Cortex of kidney (tissue), 1 donor: ENCODE measurements at places on chromosomes 1 and 21.

GRCh38 chr1:21935891-21936365 is 1.2 kb downstream of the HSPG2 start:
- DNase-seq: no peak

- no peak for DNase-seq
Measured at GRCh38 chr1:12181568-12181967, 14.8 kb downstream of the TNFRSF1B start.

DNA sequence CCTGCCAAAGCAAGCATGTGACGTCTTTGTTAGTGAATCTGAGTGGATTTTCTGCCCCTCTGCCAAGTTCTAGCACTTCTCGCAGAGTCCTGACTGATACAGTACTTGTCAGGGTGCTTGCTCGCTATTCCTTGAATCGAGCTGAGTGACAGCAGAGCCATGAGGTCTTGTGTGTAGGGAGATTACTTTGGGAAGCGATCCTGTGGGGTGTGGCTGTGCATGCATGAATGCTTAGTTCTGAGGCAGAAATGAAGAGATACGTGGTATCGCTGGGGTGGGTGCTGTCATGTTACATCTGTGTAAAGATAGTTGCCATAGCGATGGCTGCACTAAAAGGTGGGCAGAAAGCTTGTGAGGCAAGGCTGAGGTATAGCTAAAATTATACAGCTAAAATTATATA is 19.3 kb upstream of the DNAJC28 start:
- no peak for DNase-seq

GRCh38 chr1:225565847-225566246 is 87.1 kb downstream of the ENAH start:
- no peak for DNase-seq

- no peak for DNase-seq
Measured at GRCh38 chr1:228267962-228268880, 60.4 kb downstream of the OBSCN start.

GRCh38 chr1:162822391-162823200 is 32.1 kb downstream of the HSD17B7 start:
- no peak for DNase-seq

- DNase-seq: no peak
Measured at GRCh38 chr1:113616156-113616555, 143.1 kb downstream of the PHTF1 start.

- DNase-seq: no peak
Measured at GRCh38 chr1:172882385-172882784, 168.4 kb downstream of the TNFSF18 start.

DNA sequence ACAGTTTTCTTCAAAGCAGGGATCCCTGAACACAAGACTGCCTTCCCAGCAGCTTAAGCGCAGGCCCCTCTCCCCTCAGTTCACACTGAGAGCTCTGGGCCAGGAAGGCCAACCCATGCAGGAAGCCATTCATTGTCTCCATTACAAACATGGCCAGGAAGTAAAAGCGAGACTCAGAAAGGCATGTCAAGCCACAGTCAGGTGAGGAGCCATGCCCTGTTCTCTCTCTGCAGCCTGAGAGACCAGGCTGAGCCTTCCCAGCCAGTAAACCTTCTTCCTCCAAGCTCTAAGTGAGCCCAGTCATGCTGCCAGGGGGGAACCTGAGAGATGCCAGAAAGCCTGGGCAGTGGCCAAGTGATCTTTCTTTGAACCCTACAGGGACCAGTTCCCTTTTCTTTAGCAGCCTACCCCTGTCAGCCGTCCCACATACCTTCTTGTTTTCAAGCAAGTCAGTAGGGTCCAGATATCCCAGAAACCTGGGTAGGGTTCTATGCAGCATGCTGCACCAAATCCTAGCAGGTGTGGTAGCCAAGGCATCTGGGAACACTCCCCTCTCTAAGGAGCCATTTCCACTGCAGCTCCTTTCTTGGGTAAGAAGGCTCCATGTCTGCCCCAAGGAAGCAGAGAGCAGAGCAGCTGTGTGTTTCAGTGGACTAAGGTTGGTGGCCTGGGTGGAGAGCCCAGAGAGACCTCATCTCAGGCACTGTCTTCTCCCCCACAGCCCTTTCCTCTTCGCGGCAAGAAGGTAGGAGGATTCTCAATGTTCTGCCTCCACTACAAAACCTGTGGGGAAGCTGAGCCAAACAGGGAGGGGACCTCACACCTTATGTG is 977 bp downstream of the TRAF3IP3 start:
- no peak for DNase-seq

DNA sequence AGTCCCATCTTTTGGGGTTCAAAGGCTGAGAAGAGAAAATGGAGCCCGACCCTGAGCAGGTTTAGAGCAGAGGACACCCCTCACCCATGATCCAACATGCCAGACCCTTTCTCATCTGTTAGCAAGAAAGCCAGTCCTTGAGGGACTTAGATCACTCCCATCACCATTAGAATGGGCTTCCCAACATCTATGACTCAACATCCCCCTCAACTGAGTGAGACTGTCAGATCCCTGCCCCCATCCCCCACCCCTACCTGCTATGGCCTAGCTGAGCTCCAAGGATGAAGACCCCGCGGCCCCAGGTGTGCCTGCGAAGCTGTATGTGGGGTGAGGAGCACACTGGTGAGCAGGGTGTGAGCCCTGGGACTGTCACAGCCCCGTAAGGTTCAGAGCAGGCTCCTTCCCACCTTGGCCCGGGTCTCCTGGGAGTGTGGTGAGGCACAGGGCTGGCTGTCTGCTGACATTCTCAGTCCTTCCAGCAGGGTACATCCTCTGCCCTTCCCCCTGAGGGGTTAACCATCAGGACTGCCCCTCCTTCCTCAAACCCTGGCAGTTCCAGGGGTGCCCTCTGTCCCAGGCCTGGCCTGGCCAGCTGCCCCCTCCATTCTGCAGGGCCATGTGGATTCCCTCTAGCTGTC is 21.4 kb upstream of the BLACAT1 start:
- DNase-seq: no peak

DNA sequence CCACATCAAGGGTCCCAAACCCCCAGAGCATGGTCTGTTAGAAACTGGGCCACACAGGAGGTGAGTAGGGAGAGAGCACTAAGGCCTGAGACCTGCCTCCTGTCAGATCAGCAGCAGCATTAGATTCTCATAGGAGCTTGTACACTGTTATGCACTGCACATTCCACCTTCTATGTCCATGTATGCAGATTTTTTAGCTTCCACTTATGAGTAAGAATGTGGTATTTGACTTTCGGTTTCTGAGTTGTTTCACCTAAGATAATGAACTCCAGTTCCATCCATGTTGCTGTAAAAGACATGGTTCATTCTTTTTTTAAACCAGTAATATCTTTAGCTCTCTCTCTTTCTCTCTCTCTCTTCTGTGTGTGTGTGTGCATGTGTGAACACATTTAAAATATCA is 663 bp upstream of the GBP6 start:
- no peak for DNase-seq

DNA sequence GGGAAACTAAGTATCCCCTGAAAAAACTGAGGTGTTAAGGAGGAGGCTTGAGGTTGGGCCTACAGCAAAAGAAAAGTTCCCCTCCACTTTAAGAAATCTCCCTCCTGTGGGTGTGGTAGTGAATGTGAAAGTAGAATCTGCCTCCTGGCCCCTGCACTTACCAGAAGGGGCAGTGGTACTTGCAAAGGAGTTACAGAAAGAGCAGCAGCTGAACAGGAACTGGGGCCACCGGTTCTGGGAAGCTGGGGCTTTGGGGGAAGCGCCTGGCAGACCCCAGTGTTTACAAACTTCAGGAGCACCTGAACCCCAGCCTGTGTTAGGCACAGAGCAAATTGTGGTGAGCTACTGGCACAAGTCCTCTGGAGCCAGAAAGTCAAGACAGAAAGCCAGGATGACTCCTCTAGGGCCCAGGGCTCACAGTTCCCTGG is 250.2 kb upstream of the FGGY start:
- DNase-seq: no peak

- DNase-seq: no peak
Measured at GRCh38 chr1:43671193-43671592, 21.2 kb downstream of the KDM4A start.

GRCh38 chr1:158095737-158096335 is 84.9 kb upstream of the CD1D start:
- no peak for DNase-seq

DNA sequence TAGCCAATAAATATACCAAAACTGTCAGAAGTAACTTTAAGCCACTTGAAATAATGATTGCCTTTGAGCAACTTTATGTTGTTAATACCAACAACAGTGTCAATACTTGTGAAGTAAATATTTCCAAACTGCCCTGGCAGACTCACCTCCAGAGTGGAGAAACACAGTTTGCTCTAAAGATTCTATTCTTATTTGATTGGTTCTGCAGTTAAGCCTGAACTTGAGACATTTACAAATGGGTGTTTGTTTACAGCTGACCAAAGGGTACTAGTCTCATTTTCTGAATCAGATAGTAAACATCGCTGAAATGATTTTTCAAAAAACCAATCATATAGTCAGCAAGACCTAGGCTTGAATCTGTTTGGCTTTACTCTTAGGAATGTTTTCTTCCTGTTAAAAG is 1.3 kb upstream of the MYOC start:
- DNase-seq: no peak

- no peak for DNase-seq
Measured at GRCh38 chr1:206658981-206659273, 23.6 kb downstream of the DYRK3 start.

- DNase-seq: no peak
Measured at GRCh38 chr1:64873576-64873975, 92.8 kb downstream of the JAK1 start.

DNA sequence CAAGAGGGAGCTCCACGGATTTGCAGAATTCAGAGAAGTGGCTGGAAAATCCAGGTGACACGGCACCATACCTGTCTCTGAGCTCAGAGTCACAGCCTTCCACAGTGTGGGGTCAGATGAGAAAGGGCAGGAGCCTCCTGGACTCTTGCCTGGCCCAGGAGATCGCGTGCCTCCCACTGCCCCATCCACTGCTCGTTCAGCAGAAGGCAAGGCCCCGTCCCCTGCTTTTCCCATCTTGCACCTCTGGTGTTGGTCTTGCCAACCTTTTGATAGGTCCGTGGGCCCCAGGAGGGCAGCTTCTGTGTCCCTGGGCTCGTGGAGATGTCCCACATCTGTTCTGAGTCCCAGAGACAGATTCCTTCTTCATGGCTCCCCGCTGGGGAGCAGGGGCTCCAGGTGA is 83.7 kb upstream of the VAMP3 start:
- no peak for DNase-seq

- DNase-seq: no peak
Measured at GRCh38 chr21:41825881-41826280, 53.3 kb downstream of the PRDM15 start.

- DNase-seq: no peak
Measured at GRCh38 chr1:245365095-245366020, 210.6 kb downstream of the KIF26B start.

DNA sequence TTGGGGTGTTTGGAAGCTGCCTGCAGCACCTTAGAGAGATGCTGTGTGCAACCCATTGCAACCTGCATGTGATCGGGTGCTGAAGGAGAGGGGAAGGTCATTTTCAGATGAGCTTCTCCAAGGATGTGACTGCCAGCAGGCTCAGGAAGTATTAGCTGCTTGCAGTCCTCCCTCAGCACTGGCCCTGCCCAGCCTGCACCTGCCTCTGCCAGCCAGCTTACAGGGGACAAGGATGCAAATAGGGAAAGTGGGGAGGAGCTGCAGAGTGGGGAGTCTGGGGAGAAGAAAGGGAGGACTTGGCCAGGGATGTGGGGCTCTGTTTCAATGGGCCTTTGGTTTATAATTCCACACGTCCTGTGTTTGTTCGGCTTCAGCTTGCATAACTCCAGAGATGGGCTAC is 254.5 kb downstream of the RRAGC start:
- no peak for DNase-seq

- no peak for DNase-seq
Measured at GRCh38 chr1:170729225-170730002, 65.5 kb downstream of the PRRX1 start.

DNA sequence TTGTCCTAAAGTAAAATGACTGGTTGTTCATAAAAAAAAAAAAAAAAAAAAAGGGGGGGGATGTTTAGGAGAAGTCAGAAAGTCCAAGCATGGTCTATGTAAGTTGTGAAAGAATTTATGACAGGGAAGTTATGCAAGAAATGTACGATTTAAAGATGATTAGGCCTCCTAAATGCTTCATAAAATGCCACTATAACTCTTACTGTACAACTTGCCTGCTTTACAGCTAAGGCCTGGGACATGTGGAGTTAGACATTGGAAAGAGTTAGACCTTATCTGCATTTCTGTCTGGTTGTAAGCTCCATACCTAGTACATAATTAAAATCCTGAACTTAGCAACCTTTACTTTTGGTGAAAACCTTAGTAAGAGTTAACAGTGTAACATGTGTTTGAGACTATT is 150.0 kb downstream of the TPR start:
- DNase-seq: no peak

DNA sequence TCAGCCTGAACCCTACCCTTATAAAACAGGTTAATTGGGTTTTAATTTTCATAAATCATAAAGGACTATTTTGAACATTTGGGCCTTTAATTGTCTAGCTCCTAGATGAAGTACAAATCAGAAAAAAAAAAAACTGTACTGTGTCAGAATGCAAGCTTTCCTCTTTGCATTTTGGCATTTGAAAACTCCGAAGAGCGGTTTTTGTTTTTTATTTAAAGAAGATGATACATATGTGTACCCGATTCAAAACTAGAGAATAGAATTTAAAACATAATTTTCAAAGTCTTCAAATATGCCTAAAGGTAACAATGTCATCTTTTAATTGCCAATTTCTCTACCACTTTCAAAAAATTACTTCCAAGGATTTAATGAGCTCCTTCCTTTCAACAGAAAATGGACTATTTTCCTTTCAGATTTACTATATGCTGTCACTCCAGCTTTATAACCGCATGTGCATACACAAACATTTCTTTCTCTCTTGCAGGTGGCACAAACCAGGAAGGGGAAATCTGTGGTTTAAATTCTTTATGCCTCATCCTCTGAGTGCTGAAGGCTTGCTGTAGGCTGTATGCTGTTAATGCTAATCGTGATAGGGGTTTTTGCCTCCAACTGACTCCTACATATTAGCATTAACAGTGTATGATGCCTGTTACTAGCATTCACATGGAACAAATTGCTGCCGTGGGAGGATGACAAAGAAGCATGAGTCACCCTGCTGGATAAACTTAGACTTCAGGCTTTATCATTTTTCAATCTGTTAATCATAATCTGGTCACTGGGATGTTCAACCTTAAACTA is 33.7 kb downstream of the MRPL39 start:
- DNase-seq: no peak

DNA sequence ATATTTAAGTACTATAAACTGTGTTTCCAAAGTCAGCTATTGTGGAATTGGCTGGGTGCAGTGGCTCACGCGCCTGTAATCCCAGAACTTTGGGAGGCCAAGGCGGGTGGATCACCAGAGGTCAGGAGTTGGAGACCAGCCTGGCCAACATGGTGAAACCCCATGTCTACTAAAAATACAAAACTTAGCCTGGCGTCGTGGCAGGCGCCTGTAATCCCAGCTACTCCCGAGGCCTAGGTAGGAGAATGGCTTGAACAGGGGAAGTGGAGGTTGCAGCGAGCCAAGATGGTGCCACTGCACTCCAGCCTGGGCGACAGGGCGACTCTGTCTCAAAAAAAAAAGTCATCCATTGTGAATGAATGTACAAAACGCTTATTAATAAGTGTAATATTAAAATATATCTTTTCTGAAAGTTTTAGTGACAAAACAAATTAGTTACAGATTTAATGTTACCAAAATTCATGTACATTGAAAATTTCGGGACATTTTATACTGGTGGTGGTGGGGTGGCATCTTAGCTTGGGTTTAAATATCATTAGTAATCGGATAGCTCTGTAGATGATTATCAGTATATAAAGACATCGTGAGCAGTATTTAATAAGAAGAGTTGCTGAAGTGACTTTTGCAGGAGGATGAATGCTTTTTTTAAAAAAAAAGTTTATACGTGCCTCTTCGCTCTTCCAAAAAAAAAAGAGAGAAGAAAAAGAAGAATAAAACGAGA is 503 bp upstream of the SRSF11 start:
- DNase-seq: no peak

GRCh38 chr1:39671793-39672550 is at the start of gene NT5C1A:
Gene NT5C1A, minus strand, starts transcription at chr1:39672107. Its CDS starts 69 bp downstream, at chr1:39672038.
- DNase-seq: no peak
